ENCODE measurements at places on chromosomes 7 and 10.

DNA sequence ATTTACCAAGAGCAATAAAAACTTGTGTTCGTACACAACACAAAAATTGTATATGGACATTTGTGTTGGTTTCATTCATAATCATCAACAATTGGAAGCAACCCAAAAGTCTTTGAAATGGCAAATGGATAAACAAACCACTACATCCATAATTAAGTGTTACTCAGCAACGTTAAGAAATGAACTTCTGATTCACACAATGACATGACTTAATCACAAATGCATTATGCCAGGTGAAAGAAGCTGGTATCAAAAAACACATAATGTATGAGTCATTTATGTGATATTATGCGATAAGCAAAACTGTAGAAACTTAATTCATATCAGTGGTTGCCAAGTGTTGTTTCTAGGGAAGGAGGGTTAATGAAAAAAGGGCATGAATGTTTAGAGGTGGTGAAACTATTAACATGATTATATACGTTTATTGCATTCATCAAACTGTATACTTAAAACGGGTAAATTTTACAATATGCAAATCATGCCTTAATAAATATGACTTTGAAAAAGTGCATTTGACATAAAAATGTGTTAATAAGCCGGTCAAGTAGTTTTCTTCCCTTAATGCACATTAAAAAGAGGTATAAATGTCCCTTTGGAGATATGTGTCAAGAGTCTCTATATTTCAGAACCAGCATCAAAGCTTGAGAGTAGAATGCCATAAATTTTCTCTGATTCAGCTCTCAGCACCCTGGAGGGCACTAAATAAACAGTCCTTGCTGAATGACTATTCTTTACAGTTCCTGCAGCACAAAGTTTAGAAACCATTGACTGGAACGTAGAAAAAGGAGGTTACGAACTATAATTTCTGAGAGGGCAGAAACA lies 84.8 kb upstream of the GRM3 start:
- no peak for DNase-seq

- DNase-seq, result no peak
These were observed 131.7 kb upstream of the HDAC9 start for GRCh38 chr7:18363751-18364380.

GRCh38 chr7:77266291-77266794 lies 66.7 kb upstream of the FGL2 start:
- DNase-seq, result no peak

DNA sequence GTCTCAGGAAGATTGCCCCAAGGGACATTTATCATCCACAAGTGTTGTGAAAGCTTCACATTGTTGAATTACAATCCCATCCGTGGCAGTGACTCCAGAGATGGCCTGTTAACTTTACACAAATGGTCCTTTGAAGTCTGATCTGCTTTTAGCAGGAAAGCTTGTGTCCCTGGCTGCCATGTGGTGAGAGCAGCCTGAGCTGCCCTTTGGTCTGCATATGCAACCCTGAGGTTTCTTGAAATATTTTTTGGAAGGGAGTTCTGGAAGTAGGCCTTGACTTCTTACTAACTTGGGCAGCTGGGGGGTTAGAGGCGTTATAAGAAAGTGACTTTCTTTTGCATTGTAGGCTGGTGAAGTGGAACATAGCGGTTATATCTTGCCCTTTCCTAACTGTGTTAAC lies 41.3 kb upstream of the FAM180A start:
- no peak for DNase-seq

DNA sequence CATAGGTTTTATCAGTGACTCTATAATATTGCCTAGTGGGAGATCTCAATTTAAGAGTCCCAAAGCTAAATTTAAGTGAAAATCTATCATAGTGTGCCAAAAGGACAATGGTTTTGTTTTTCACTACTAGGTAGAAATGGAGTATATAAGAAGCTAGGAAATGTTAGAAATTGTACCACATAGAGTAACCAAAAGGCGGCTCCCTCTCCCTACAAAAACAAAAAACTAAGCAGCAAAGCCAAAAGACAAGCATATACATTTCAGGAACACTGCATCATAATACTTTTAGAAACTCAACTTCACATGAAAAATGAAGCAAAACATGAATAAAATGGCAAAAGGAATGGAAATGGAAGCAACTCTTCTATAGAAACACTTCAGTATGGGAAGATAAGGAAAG lies 271.6 kb downstream of the CACNA2D1 start:
- DNase-seq, result no peak

DNA sequence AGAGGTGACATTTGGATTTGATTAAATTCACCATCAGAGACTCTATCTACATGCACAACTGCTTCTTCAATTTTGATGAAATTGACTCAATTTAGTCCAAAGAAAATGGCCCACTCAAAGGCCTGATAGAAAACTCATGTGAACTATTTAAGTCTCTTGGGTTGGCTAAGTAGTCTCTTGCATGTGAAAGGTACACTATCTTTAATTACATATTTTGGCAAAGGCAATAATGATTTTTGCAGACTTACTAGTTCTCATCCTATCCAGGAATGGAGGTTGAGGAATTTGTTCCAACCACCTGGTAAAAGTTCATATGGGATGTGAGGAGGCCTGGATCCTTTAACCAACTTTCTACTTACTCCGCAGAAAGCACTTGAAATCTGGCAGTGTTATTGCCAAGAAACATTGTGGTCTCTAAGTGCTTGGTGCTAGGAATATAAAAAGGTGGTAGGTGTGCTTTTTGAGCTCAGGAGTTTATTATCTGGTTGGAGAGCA lies 618.6 kb upstream of the MKI67 start:
- DNase-seq, result no peak

GRCh38 chr7:136492366-136492765 lies 376.1 kb upstream of the CHRM2 start:
- no peak for DNase-seq

Data from EH (cell line).